ENCODE measurements at places on chromosomes 11 and 22.

GRCh38 chr22:23014250-23014649 is 56.1 kb upstream of the GNAZ start:
- H3K4me3 ChIP-seq: no peak overlapping the region
- H3K36me3 ChIP-seq: no peaks in the 10 kb centered on the region
- DNase-seq: no peak
- no peak overlapping the region for H3K27ac ChIP-seq

DNA sequence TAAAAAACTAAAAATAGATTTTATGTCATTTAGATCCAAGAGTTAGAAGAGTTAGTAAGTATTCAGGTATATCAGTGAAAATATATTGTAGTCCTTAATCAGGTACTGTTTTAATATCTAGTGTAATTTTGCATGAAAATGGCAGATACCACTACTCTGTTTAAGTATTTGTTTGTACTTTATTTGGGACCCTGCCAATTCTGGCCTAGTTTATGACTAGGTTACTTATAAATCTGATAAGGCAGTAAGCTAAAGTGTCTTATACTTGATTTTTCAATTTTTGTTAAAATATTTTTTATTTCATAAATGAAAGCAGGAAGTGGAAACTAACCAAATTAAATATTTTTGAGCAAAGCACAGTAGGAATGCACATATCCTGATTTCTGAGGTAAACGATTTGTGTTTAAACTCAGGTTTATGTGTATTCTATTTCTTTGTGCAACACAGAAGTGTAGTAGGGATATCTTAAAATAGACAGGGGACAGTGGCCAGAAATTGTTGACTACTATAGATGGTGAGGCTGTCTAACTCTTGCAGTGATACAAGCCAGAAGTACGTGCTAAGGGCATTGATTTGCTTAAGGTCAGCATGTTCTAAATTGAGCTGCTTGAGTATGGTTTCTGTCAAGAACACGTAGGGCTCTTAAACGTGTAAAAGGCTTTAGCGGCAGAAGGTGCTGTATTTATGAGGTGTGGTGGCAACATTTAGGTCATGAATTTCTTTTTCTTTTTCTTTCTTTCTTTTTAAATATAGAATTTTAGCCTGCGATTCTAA is 34.0 kb downstream of the HIPK3 start:
- no peaks in the 10 kb centered on the region for H3K4me1 ChIP-seq
- no peak overlapping the region for H3K4me3 ChIP-seq
- no peak overlapping the region for H3K27ac ChIP-seq
- DNase-seq: no peak
- H3K27me3 ChIP-seq: no peaks in the 10 kb centered on the region

DNA sequence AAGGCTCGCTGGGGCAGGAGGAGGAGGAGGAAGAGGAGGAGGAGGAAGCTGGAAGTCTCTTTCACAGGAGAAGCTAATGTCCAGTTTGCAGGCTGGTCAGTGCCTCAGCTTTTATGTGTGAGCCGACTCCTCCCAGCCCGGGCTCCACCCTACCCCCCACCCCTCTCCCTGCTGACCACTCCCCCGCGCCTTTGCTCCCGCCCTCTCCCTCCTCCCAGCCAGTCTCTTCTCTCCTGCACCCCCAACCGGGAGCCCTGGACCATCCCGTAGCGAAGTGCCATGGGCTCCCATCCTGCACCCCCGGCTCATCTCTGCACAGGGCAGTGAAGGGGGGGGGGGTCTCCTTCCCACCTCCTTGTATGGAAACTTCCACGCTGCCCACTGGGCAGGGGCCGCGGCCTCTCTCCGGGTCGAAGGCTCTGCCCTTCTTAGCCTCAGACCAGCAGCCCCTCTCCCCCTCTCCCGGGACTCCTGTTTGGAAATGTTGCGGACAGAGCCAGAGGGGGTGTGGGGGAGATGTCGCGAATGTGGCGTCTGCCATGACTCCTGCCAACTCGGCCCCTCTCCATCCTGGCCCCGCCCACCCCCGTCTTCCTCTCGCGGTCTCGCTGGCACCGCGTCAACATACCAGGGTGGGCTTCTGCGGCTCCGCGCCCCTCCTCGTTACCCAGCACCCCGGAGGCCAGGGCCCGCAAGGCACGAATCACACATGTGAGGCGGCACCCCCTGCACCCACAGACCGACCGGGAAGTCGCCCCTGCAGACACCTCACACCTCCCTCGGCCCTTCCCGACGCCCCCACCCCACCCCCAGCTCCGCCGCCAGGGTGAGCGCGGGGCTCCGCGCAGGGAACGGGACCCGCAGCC is 1.8 kb downstream of the IGF2 start:
- H3K4me3 ChIP-seq: peak overlapping the region; percentile 72
- peaks cover 5% of the 10 kb centered on the region for H3K4me1 ChIP-seq
- H3K36me3 ChIP-seq: no peaks in the 10 kb centered on the region
- no peak overlapping the region for H3K27ac ChIP-seq
- peaks cover 86% of the 10 kb centered on the region for H3K27me3 ChIP-seq

- H3K27ac ChIP-seq: no peak overlapping the region
- H3K4me1 ChIP-seq: no peaks in the 10 kb centered on the region
- DNase-seq: no peak
Observed at GRCh38 chr11:69232821-69233743, 60.9 kb upstream of the MYEOV start.

DNA sequence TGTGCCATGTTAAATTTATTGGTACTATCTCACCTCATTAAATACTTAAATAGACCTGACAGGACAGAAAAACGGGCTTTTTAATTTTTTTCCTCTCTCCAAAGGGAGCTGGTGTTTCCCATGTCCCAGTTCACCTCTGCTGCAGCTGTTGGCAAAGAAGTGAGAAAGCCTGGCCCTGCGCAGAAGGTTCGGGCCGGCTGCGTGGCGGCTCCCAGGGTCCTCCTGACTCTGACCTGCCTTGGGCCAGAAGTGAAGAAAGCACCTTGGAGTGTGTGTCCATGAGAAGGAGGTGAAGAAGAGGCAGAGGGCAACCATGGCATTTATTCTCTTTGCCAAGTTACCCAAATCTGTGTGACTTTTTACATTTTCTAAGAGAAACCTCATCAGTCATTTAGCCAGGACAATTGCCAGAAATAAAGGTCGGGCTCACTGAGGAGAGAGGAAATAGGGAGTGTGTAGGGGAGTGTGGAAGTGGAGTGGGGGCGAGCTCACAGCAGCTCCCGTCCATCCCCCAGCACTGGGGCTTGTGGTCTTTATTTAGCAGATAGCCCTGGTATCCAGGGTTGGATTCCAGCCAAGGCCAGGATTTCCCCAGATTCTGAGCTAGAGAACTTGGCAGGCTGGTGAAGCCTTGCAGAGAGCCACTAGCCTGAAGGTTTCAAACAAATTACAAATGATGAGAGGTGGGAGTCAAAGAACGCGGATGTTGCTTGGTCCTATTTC is 102.4 kb upstream of the CADM1 start:
- H3K27ac ChIP-seq: no peak overlapping the region
- DNase-seq: no peak
- H3K4me3 ChIP-seq: no peak overlapping the region
- H3K36me3 ChIP-seq: no peaks in the 10 kb centered on the region
- peaks cover 13% of the 10 kb centered on the region for H3K27me3 ChIP-seq

GRCh38 chr22:43113526-43114251 is 3.1 kb downstream of the BIK start:
- H3K27ac ChIP-seq: no peak overlapping the region
- no peaks in the 10 kb centered on the region for H3K36me3 ChIP-seq
- peaks cover 11% of the 10 kb centered on the region for H3K4me1 ChIP-seq
- H3K4me3 ChIP-seq: no peak overlapping the region

Data from neuronal stem cell (in vitro differentiated cells).